NCI-H1092 treated with DMSO at 0.1 percent for 48 hours (cell line): ENCODE measurements at places on chromosomes 16 and 17.

- no peak for DNase-seq
These were observed 14.3 kb downstream of the CMTM3 start for GRCh38 chr16:66618588-66619375.

DNA sequence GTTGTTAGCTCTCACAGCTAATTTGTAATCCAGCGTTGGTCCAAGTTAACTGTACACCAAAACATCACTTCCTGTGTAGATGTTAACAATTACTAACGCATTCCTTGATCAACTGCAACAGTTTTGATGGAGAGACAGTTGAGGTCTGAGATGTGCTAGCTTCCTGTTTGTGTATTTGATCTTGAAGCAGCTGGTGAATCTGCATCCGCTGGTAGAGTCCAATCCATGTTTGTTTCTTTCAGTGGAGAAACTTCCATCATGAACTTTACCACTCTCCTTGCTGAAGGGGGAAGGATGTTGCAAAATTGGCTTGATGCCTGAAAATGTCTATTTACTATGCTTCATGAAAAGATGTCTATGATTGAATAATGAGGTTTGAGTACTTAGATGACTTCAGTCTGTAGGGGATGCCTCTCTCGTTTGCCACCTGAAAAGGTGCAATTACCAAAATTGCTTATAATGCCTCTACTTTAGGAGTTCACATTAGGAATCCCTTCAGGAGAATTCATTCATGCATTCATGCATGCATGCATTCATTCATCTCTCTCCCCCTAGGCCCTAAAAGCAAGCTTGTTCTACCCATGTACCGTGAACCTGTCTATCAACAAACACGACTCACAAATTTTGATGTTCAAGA is 39.6 kb upstream of the ZKSCAN2 start:
- DNase-seq = no peak

GRCh38 chr16:67260426-67261063 is 11.8 kb downstream of the SLC9A5 start:
- DNase-seq = peak; percentile 27

DNA sequence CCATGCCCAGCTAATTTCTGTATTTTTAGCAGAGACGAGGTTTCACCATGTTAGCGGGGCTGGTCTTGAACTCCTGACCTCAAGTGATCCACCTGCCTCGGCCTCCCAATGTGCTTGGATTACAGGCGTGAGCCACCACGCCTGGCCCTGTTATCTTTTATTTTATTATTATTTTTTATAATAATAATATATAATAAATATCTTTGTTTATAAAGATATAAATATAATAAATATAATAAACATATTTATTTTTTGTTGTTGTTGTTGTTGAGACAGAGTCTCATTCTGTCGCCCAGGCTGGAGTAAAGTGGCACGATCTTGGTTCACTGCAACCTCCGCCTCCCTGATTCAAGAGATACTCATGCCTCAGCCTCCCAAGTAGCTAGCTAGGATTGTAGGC is 7.0 kb upstream of the RNF157 start:
- no peak for DNase-seq

DNA sequence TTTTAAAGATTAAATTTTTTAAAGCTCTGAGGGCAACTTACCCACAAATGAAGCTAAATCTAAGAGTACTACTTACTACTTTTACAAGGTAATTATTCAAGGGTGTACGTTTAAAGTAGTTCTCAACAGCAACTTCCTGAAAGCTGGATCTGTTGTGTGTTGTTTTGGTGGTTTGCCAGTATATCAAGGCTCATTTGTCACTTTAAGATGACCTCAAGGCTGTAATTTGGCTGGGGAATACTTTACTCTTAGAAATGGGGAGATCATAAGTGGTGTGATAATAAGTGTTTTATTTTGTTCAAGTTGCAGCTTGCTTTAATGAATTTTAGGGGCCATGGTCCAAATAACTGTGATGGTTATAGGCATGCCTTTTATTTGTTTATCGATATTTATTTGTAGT is 30.4 kb downstream of the AP2B1 start:
- DNase-seq = no peak

- DNase-seq = no peak
These were observed 107.6 kb downstream of the RMI2 start for GRCh38 chr16:11452746-11453389.

DNA sequence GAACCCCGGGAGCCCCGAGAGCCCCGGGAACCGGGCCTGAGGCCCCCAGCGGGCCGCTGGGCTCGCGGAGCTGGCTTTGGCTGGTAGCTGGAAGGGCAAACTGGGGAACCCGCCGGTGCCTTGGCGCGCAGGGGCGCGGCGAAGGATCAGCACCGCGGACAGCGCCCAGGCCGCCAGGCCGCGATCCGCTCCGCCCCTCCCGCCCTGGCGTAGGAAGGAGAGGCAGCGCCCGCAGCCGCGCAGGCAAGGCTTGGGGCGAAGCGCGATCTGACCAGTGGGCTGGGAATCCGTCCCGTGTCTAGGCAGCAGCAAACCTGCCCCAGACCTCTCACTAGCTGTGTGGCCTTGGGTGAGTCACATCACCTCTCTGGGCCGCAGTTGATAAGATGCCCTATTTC is 331 bp upstream of the CCDC92B start:
- DNase-seq = peak; percentile 40

DNA sequence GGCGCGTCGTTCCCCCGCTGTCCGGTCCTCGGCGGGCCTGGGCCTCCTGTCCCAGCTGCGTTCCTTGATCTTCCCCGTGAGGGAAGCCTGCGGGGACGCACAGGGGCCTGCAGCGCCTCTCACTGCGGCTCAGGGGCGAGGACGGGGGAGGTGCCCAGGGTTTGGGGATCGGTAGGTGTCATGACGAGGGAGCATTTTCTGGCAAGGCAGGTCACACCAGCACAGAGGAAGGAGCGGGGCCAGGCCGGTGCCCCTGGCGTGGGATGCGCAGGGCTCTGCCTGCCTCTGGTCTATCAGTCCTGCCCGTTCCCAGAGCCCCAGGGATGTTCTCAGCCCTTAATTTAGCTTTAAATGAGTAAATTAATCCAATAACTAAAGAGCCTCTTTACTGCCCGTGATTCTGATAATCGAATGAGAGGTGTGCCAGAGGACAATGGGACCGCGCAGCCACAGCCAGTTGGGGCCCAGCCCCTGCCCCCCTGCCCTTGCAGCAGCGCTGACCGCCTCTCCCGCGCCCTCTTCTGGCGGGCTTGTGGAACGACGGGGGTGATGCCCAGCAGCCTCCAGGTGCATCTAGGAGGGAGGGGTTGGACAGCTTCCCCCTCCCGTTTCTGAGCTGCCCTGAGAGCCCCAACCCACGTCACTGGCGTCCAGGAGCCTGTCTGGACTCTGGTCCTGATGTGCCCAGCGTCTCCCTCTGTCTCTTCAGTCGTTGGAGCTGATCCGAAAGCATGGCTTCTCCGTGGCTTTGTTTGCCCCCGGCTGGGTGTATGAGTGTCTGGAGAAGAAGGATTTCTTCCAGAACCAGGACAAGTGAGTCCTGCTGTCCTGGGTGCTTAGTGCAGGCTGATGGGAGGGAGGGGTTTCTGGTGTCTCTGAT is 7.9 kb downstream of the ENGASE start:
- no peak for DNase-seq

- no peak for DNase-seq
These were observed 10.8 kb upstream of the ASB16 start for GRCh38 chr17:44159519-44160210.

DNA sequence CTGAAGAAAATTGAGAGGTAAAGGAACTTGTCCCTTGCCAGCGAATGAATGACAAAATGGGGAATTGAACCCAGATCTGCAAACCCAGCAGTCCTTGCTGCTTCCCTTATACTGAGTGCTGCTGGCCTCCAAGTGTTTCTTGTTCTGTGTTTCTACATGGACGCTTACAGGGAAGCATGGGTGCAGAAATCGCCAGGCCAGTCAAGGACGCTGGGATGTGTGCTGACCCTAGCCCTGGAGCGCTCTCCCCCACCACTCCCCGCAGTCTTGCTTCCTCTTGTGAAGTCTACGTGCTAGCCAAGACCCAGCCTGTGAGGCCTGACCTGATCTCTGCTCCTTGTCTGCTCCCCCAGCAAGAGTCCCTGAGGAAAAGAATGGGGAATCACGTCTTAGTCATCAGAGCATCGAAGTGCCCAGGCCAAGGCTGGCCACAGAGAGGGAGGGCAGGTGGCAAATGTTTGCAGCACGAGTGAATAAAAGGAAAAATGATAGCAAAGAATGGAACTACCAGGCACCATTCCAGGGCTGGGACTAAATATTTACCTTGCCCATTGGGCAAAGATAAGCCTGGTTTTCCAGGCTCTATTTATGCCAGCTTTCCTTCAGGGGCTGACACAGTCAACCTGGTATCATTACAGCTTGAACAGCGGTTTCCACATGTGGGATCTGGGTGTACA is 17.4 kb downstream of the CA4 start:
- peak; percentile 92 for DNase-seq

GRCh38 chr16:57395026-57395425 is 9.5 kb upstream of the CCL17 start:
- no peak for DNase-seq

GRCh38 chr16:30394592-30395154 is 547 bp upstream of the ZNF48 start:
- peak; percentile 58 for DNase-seq

GRCh38 chr16:63652091-63652490 is 1469.8 kb downstream of the CDH11 start:
- DNase-seq = no peak

DNA sequence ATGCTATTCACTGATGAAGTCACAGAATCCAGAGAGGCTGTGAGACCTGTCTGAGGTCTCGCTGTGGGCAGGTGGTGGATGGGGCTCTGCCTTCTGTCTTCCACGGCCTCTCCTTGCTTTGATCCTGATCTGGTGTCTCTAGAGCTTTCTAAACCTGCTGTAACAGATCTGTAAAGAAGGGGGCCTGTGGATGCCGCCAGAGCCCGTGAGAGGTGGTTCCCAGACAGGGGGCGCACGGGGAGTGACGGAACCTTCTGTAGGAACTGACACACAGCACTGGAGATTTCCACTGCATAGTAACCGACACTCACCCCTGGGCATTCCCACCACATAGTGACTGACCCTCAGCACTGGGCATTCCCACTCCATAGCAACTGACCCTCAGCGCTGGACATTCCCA is 16.0 kb downstream of the CBFA2T3 start:
- DNase-seq = no peak

GRCh38 chr17:59845595-59846393 is 46.9 kb downstream of the TUBD1 start:
- peak; percentile 90 for DNase-seq

DNA sequence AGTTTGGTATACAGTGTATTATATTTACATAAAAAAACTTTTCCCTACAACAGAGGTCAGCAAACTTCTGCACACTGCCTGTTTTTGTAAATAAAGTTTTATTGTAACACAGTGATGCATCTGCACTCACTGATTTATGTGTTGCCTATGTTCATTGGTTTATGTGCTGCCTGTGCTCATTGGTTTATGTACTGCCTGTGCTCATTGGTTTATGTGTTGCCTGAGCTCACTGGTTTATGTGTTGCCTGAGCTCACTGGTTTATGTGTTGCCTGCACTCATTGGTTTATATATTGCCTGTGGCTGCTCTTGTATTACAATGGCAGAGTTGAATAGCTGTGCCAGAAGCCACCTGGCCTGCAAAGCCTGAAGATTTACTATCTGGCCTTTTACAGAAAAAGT is 81.6 kb downstream of the MYH11 start:
- DNase-seq = no peak

- no peak for DNase-seq
These were observed 19.1 kb upstream of the KPNB1 start for GRCh38 chr17:47630614-47631013.

GRCh38 chr17:16945663-16946218 is 26.2 kb downstream of the TNFRSF13B start:
- no peak for DNase-seq

DNA sequence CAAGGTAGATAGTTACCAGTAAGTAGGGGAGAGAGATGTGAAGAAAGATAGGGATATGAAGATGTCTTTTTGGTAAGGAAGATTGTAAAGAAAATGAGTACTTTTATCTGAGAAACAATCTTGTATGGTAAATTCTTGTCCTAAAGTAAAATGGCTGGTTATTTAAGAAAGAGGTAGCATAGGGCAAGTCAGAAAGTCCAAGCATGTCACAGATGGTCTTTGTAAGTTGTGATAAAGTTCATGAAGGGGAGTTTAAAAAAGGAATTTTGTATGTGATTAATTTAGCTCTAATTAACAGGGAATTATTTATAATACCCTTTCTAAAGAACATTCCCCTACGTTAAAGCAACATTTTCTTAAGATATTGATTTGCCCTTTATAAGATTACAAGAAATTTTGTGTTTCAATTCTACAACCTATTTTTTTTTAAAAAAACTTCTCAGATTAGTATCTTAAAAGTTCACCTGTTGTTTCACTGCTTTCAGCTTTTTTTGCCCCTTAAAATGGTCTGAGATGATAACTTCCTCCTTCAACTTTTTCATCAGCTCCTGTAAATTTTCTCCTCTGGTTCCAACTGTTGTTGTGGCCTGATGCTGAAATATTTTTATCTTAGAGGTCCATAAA is 16.2 kb upstream of the CPHXL start:
- no peak for DNase-seq

- DNase-seq = no peak
These were observed 5.3 kb downstream of the TMEM106A start for GRCh38 chr17:43216762-43217613.

DNA sequence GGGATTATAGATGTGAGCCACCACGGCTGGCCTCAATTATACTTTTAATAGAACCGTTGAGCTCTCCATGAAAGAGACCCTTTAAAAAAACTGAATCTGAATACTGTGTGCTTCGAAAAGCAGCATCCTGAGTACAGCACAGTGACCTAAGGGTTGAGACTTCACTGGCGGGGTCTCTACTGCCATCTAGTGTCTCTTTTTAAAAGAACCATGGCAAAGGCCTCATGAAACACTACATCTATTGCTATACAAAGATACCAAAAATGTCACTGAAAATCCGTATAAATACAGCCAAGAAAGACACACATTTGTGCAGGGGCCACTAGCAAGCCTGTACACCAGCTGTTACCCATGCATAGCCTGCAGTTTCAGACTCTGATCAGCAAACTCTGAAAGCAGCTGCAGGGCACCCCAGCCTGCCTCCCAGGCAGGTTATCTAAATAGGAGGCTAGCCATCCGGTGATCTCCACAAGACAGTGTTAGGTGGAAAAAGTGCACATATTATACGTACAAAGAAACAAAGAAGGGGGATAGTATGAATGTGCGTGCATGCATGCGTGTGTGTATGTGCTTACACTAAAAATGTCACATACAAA is 35.3 kb downstream of the NPLOC4 start:
- DNase-seq = peak; percentile 56

GRCh38 chr17:65556910-65557348 is 4.5 kb downstream of the AXIN2 start:
- DNase-seq = no peak

GRCh38 chr16:15966836-15967546 is 17.6 kb downstream of the ABCC1 start:
- DNase-seq = no peak

GRCh38 chr17:31299624-31300023 is 2.6 kb upstream of the OMG start:
- DNase-seq = no peak

GRCh38 chr17:1764284-1764683 is 2.4 kb downstream of the SERPINF1 start:
- no peak for DNase-seq

GRCh38 chr17:63589646-63590045 is 11.0 kb upstream of the TACO1 start:
- DNase-seq = no peak
